ENCODE measurements at places on chromosomes 4 and X.
A peak's percentile ranks its signal among the peaks of the same experiment; 100 is the strongest.

GRCh38 chr4:184384810-184385557 is 89.4 kb downstream of the IRF2 start:
- no peak for DNase-seq

GRCh38 chr4:110119337-110119736 is 79.1 kb downstream of the ELOVL6 start:
- DNase-seq: no peak

DNA sequence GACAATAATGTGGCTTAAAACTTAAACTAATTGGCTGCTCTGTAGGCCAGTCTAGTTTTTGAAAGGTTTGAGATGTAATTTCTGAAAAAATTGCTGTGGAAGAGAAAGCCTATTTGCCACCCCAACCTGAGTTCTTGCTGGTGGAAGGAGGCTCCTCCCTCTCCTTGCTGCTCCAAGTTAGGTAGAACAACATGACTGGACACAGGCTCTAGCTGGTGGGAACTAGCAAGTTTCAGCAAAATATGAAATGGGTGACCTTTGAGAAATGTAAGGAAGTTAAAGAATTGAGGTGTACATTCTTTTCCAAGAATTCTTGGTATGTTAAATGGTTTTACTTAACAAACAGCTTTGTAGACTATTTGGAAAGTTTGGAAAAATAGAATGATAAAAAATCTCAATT is 8.0 kb downstream of the RPL34 start:
- DNase-seq: no peak

- DNase-seq: no peak
Measured at GRCh38 chr4:2354118-2354517, 64.3 kb downstream of the ZFYVE28 start.

DNA sequence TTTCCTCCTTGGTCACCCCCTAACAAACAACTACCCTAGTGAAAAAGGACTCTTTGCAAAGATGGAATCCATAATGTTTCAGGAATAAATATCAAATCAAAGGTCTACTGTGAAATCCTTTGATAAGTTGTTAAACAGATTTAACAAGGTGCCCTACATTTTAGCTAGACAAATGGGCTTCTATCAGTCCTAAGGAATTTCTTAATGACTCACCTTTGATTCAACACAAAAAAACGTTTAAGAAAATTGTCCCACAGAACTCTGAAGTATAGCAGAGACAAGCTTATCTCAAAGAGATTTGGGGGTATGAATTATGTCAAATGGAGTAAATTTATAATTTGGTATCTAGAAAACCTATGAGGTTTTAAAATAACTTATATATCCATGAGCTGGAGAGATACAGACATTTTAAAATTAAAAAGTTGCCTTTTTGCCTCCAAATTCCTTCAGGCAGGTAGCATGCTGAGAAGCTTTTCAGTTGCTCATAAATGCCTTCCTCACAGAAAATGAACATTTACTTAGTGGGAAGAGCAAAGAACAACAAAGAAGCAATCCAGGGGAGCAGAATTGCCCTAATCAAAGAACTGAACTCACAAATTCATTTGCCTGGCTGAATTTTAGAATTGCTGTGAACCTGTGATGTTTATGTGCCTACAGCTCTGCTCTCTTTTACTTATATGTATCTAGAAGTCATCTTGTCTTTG is 649.3 kb downstream of the STPG2 start:
- DNase-seq: no peak

DNA sequence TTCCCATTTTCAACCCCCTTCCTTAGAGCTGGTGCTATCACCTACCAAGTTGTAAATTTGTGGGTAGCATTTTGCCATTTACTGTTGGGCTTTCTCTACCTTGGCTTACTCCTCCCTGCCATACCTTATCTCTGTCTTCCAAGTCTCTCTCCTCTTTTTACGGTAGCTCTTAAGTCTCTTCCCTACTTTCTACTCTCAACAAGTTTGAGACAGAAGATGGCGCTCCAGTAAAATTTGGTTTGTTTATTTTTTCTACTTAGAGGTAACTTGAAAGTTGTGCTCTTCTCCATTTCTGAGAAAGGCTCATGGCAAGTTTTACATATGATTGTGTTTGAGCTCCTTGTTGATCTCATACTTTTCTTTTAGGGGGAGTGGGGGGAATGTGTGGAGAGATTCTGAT is 1508.1 kb downstream of the TECRL start:
- DNase-seq: no peak

- no peak for DNase-seq
Measured at GRCh38 chrX:150610043-150610442, 41.6 kb downstream of the MTM1 start.

DNA sequence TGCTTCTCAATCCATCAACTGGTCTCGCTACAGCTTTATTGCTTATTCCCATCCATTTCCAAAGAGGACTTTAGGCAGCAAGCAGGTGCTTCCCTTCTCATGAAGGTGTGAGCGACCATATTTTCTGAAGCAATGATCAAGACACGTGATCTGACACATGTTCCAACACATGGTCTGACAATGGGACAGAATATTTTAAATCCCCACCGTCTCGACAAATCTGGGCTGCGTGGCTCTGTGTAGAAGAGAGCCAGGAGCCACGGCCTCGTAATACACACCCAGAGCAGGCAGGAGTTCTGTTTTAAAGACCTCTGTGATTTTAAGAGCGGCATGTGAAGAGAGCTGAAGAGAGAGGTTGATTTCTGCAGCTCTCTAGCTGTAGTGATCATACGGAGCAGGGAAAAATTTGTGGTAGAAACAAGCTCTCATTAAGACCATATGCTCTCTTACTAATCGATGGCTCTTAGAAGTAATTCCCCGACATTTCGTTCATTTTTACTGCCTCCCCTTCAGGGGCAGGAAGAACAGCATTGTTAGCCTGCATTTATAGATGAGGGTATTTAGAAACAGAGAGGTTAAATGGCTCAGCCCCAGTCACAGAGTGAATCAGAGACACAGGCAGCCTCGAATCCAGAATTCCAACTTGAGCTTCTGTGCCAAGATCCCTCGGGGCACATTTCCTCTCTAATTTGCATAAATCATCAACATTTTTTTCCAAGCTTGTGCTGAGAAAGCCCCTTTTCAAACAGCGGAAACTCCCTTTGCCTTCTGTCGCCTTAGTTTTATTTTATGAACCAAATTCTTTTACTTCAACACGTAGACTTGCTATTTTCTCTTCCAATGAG is 91.0 kb upstream of the BCOR start:
- DNase-seq: no peak

DNA sequence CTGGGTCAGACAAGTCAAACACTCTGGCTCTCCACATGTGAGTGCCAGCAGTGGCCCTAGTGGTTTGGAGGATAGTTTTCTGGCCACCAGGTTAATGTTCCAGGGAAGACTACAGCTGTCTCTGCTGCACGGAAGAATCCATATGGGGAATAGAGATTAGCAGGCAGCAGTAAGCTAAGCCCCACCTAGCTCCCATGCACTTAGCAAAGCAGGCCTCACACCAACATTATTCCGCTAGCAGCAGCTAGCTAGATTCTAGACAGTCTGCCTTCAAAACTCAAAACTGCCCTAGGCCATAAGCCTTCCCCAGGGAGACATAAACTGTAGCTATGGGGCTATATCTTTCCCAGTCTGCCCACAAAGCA is 203.4 kb downstream of the CHIC1 start:
- DNase-seq: no peak

GRCh38 chrX:69142788-69143469 is 22.3 kb downstream of the PJA1 start:
- DNase-seq: peak; percentile 23

DNA sequence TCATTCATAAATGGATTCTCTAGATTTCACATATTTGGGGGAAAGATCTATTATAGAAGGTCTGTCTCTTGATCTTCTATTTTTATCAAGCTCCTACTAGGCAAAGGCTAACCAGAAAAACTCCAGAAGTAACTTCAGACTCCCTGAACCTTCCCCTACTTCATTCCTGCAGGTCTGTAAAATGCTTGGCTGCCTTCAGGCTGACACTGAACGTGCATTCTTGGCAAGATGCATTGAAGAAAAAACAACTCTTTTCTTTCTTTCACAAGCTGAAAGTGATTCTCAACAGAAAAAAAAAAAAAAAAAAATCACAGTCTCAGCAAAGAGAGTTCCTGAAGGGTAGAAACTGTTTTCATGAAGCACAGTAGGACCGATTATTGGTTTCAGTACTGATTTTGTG is 12.7 kb downstream of the OPHN1 start:
- DNase-seq: no peak

DNA sequence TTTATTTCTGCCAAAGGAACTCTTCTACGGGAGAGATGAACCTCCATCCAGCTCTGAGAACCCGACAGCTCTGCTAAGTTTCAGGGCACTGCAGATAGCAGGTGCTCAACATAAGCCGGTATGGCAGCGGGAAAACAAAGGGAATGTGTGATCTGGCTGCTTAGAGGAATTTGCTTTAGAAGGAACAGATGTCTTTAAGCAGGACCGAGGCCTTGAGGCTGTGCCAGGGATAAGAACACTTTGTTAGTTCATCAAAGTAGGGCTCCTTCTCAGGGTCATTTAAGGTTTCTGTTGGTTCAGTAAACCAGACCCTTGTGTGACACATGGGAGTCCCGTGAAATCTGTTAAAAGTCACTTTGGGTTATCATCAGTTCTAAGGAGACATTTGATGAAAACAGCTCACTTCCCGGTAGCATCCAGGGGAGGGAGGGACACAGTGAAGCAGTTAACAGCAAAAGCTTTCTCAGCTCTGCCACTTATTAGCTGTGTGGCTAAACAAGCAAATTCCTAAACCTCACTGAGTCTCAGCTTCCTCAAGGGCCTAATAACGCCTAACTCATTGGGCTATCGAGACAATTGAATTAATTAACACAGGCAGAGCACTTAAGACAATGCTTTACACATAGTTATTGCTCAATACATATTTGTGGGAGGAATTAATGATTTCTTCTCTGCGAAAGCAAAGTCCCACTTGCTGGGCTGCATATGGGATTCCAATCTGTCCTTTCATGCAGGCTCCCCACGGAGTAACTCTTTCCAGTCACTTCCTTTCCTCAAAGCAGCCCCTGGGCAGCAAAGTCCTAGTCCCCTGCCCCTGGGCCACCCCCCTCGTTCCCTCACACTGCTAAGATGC is 2.9 kb upstream of the FTSJ1 start:
- no peak for DNase-seq

DNA sequence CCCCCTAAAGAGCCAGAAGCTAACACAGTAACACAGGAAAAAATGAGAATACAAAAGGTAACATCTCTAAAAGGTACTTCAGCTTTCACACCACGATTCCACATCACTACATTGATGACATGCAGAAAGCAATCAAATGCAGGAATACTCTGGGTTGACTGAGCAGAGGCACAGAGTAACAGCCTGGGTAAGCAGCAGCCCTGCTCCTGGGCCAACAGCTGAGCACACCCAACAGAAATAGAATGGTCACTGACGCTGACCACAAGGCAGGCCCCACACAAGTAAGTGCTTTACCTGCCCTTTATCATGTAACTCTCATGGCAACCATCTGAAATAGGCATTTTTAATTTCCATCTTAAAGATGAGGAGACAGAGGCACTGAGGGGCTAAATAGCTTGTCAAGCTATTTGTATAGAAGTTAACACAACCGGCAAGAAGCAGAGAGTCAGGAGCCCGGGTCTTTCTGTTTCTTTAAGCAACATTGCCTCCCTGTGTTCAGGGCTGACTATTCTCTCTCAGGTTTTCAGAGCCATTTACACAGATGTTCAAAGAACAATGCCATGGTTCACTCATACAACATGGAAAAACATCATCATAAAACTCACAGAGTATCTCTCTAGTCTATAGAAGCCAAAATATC is 168.9 kb downstream of the ZNF674 start:
- peak; percentile 10 for DNase-seq

DNA sequence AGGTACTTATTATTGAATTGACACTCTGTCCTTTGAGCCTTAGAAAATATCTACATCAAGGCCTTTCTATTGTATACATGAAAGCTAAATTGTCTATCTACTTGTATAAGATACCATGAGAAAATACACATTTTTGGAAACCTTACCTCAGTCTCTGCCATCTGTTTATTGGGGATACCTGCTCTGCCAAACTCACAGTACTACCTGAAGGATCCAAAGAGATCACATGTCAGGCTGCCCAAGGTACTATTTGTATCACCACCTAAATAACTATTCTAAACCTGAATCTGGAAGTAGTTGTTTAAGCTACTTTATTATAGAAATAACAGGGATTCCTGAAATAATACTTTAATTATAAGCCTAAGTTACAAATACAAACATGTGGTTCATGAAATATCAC is 126.2 kb downstream of the PALLD start:
- no peak for DNase-seq

DNA sequence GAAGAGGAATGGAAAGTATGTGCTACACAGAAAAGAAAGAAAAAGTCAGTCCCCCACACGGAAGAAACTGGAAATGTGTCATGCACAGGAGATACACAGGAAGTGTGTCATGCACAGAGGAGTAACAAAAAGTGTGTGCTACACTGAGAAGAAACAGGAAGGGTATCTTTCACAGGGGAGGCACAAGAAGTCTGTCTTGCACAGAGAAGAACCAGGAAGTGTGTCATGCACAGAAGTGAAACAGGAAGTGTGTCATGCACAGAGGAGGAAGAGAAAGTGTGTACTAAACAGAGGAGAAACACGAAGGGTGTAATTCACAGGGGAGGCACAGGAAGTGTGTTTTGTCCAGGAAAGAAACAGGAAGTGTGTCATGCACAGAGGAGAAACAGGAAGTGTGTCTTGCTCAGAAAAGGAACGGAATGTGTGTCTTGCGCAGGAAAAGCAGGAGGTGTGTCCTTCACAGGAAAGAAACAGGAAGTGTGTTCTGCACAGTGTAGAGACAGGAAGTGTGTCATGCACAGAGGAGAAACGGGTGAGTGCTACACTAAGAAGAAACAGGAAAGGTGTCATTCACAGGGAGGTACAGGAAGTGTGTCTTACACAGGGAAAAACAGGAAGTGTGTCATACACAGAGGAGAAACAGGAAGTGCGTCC is 527.2 kb upstream of the PRKX start:
- DNase-seq: no peak

GRCh38 chr4:25361253-25361652 is 15.8 kb upstream of the ANAPC4 start:
- DNase-seq: no peak

DNA sequence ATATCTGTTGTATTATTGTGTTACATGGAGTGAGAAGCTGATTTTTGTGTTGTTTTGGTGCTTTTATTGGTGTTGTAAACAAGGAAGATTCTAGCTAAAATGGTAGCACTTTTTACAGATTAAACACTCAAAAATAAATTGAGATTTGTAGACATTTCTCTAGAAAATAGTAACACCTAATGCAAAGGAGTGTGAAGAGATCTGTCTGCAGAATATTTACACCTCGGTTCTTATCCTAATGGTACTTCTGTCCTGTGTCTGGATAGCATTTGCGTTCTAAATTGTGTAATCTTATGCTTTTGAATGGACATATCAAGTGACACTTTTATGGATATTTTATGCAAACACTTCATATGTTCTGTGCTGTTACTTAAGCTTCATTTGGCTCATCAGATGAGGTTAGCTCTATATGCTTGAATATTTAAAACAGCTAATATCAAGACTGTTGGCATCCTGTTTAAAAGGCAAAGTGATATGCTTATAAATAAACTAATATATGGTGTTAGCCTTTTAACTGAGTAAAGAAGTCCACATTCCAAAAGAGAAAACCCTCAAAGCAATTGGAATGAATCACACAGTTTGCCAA is 6.0 kb downstream of the PCDH7 start:
- DNase-seq: no peak
